ENCODE measurements at places on chromosomes 3 and 15.
A peak's percentile ranks its signal among the peaks of the same experiment; 100 is the strongest.

GRCh38 chr15:73844356-73844755 lies 29.0 kb upstream of the TBC1D21 start:
- DNase-seq = no peak

- DNase-seq = no peak
These were observed 47.5 kb downstream of the CFAP92 start for GRCh38 chr3:128946411-128946810.

- no peak for DNase-seq
These were observed 1.7 kb downstream of the GLYCTK start for GRCh38 chr3:52289338-52289746.

DNA sequence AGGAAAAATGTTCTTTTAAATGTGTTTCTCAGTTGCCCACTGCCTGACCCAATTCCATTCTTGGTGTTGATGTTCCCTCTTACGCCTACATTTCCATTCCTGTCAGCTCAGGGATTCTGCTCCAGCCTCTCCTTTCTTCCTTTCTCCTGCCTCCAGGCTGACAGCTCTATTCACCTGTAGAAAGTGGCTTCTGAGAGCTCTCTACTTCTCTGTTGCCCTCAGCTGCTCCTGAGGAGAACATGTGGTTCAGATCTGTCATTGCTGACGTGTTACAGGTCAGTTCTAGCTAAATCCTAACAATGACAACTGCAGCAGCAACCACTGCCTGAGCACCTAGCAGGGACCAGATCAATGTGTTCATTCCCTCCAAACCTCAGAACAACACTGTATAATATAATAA lies 144.9 kb upstream of the PLAAT1 start:
- DNase-seq = no peak

DNA sequence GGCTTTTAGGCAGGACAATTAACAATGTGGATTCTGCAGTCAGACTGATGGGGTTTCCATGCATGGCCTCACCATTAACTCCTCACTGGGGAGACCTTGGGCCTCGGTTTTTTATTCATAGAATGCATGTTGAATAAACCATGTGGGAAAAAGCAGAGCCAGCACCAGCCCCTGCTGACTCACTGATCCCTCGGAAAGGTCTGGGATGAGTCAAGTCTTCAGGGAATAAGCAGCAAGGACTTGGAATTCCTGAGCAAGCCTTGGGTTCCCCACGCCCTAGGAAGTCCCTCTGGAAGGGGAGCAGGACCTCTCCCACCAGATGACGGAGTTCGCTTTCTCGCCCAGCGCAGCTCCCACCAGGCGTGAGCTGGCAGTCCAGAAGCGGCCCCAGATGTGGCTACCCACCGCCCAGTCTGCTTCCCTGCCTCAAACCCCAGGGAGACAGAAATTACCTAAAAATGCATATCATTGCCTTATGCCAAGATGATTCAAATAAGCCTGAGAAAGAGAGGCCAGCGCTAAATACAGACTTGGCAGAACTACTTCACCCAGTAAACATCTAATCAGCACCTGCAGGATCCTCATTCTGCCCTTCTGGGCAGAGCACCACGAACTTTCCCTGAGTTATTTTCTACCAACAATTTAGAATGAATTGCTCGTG lies 45.4 kb downstream of the BTD start:
- DNase-seq = no peak

DNA sequence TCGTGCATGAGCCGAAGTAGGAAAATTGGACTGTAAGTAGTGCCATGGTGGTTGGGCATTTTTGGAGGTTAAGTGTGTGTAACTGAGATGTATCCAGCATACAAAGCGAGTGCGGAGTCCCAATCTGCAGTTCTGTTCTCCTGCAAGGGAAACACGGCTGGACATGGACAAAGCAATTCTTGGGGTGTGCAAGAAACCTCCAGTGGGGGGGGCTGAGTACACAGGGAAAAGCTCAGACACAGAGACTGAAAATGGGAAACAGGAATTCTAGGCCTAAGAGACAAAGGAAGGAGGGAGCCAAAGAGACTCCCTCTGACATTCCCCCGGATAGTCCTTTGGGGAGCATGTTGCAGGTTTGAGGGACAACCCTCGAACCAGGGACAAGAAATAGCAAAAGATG lies 83.2 kb upstream of the PLSCR4 start:
- DNase-seq = no peak

DNA sequence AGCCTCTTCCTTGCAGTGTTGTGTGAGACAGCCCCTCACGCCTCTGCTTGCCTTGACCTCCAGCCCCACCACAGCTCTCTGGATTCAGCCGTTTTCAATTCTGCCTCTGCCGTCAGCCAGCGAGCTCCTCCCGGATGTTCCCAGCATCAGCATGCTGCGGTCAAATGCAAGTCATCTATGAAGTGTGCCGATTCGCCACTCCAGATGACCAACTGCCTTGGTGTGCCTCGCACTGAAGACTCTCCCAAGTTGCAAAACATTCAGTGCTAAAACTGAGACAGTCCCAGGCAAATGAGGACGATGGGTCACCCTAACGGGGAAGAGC lies 30.6 kb upstream of the RASA2 start:
- no peak for DNase-seq

DNA sequence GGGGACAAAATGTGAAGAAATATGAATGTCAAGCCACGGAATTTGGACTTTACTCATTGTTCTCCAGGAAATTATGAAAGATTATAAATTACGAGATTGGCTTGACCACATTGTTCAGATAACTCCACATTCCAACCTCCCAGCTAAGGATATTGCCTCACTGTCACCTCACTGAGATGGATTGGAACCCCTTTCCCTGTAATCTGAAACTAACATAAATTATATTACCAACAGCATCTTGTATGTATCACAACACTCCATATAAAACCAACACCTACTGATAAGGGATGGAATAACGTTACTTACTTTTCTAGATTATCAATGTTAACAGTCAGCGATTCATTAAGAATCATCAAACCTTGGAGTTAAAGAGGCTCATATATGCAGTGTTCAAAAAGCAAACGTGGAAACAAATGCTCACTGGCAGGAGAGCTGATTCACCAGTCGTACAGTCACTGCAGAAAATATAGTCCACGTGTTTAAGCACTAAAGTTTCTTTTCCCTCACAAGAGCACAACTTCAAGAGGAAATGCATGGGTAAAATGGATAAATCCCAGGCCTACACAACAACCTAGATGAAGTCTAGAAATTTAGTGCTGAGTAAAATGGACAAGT lies 451.5 kb downstream of the FGF12 start:
- no peak for DNase-seq

DNA sequence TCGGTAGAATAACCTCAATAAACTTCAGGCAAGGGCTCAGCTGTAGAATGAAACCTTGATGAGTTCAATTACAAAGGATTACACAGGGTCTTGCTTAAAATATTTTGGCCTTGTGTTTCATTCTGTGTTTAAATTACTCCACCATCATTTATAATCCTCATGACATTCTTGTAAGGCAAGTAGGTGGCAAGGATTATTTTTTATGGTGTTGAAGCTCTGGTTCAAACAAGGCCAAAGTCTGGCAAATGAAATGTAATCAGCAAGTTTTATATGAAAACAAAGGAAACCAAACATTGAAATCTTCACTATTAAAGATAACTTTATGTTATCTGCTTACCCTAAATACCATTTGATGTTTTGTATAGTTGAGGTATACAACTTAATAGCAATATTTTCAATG lies 221.3 kb upstream of the HES1 start:
- no peak for DNase-seq

GRCh38 chr15:51917493-51917892 lies 54.1 kb downstream of the LEO1 start:
- no peak for DNase-seq

- DNase-seq = no peak
These were observed 442.7 kb upstream of the NR2F2 start for GRCh38 chr15:95887666-95888390.

DNA sequence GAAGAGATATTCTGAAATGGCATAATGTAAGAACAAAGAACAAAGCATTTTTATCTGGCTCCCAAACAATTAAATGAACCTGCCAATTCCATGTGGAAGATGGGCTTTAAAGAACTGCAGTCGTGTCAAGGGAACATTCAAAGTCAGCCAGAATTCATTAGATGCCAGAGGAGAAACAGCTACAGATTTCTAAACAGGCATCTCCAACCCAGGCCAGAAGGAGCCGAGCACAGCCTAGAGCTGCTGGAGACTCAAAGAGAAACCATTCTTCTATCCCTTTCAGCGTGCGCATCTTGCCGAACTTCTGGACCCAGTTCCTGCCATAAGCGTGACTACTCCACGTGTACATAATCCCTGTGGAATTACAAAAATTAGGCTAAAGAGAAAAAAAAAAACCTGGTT lies 60.4 kb downstream of the MB21D2 start:
- no peak for DNase-seq

GRCh38 chr15:63347074-63347857 lies 34.4 kb downstream of the CA12 start:
- DNase-seq = no peak

DNA sequence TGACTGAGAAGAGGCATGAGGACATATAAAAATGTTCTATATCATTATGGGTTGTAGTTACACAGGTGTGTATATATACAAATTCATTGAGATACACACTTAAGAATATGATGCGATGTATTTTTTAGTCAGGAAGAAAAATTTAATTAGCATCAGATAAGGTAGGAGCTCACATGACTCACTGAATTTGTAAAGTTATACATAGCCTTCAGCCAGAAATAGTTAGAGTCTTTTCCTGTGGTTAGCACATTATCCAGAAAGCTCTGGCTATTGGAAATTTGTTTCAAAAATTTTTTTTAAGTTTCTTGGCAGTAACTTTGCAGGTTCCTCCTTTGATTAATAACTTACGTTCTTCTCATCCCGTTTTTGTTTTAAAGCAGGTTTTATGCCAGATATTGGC lies 88.6 kb downstream of the STT3B start:
- DNase-seq = no peak

GRCh38 chr15:79812541-79812940 lies 84.3 kb downstream of the MTHFS start:
- no peak for DNase-seq

DNA sequence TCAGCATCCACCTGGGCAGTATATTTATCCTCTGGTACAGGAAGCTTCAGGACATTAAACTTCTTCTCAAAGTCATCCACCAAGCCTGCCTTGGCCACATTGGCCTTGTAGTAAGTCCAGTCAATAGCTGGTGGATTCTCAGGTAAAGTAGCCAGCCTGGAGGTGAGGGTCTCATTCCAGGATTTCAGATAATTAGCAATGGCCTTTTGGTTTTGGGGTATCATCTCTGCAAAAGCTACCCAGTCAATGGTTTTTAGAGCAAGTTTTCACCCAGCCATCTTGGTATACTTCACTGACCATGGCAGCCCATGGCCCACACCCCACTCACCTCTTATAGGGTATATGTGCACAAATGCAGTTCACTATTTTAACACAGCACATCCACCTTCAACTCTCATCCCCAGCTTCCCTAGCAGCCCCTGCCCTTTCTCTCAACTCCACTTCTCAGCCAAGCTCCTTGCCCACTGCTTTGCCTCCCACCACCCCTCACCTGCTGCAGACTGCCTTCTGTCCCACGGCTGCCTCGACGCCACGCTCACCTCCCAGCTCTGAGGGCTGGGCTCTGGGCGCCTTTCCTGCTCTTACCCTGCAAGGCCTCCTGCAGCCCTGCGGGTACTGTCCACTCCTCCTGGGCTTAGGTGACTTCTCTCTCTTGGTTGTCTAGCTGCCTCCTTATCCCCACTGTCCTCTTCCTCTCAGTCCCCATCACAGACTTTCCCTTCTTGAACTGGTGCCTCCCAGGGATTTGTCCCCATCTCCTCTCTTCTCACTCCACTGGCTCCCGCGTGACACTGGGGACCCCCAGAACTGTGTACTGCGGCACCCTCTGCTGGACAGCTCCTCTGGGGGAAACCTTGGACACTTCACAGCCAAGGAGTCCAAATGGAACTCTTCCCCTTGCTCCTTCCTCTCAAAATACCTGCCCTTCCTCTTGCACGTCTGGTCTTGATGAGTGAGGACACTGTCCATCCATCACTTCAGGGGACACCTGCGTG lies 1.7 kb upstream of the TGM5 start:
- DNase-seq = peak; percentile 50

- DNase-seq = peak; percentile 42
These were observed 22.0 kb downstream of the COL6A6 start for GRCh38 chr3:130539005-130539404.
